ENCODE measurements at places on chromosomes 12 and 14. TPM values are rescaled to one million over a fixed set of nuclear protein-coding genes. Genes with fewer than 3 reads are reported as not detected.

The GALNT8 gene
- total RNA-seq, result not detected

The B3GNT4 gene
- total RNA-seq, result 0.04 TPM

GRCh38 chr12:3902921-3903320 lies 29.7 kb upstream of the PARP11 start:
- DNase-seq, result no peak

The KLRC3 gene
- not detected for total RNA-seq

GRCh38 chr14:80705241-80705980 lies 236.1 kb downstream of the CEP128 start:
- no peak for DNase-seq

DNA sequence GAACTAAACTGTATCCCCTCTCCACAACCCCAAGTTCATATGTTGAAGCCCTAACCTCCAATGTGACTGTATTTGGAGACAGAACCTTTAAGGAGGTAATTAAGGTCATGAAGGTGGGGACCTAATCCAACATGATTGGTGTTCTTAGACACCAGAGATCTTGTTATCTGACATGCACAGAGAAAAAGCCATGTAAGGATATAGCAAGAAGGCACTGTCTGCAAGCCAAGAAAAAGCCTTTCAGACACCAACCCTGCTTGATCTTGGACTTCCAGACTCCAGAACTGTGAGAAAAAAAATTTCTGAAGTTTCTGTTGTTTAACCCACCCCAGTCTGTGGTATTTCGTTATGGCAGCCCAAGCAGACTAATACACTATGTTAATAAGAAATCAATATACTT lies 62.2 kb upstream of the CFL2 start:
- DNase-seq, result no peak

- no peak for DNase-seq
Measured at GRCh38 chr14:102403028-102403427, 40.3 kb downstream of the TECPR2 start.

Data from HepG2 (cell line).